Stimulated activated CD4-positive, alpha-beta T cell treated with anti-CD3 and anti-CD28 coated beads, Interleukin-12 subunit alpha, Interleukin-12 subunit beta, amount 100 ng/mL, for 4 hours (primary cell): ENCODE measurements at places on chromosomes 13 and 19.

DNA sequence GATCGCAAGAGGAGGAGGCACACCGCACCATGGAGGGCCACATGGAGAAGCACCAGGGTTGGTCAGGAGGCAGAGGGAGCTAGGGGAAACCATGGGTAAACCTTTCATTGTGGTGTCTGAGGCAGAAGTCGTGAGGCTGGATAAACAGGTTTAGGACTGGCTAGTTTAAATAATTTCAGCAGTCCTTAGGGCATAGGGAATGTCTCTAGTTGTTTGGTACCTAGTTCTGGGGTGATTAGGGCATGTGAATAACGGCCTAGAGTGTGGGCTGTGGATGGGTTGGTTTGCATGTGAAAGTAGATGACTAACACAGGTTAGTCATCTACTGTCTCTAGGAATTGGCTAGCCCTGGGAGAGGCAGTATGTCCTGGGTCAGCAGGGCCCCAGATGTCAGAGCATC, 102.3 kb downstream of the STOML3 start:
- no peak for DNase-seq

DNA sequence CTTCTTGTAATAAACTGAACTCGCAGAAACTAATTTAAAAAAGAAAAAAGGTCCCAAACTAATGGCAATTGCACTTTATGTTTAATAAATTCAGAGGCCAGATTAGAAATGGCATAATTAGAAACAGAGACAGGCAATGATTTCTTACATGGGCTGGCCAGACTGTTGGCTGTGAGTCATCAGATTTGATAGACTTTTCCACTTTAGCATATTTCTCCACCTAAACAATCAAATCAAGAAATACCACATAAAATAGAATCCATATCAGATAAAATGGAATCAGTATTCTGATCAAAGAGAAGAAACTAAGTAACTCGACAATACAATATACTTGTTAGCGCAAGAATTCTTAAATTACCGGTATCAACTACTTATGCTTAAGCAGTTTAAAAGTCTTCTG, 29.0 kb downstream of the EXOSC8 start:
- DNase-seq = no peak

- no peak for DNase-seq
Measured at GRCh38 chr19:21143854-21144253, 2.0 kb downstream of the ZNF431 start.

DNA sequence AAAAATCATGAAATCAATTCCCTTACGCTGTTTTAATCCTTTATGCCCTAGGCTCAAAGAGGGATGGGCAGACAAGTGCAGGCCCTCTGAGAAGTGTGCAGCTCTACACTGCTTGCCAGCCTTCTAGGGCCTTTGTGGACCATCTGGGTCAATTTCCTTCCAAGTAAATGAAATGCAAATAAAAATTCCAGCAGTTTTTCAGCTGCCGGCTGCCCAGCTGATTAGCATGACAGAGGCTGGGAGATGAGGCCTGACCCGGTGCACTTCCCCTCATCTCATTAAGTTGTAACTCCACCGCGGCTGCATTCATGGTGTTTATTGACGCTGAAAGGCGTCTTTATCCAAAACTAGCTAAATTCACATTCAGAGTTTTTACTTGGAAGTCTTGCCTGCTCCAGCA, 47.5 kb upstream of the GSX1 start:
- DNase-seq = no peak

GRCh38 chr13:72113076-72113475, 246.1 kb upstream of the DACH1 start:
- DNase-seq = no peak

DNA sequence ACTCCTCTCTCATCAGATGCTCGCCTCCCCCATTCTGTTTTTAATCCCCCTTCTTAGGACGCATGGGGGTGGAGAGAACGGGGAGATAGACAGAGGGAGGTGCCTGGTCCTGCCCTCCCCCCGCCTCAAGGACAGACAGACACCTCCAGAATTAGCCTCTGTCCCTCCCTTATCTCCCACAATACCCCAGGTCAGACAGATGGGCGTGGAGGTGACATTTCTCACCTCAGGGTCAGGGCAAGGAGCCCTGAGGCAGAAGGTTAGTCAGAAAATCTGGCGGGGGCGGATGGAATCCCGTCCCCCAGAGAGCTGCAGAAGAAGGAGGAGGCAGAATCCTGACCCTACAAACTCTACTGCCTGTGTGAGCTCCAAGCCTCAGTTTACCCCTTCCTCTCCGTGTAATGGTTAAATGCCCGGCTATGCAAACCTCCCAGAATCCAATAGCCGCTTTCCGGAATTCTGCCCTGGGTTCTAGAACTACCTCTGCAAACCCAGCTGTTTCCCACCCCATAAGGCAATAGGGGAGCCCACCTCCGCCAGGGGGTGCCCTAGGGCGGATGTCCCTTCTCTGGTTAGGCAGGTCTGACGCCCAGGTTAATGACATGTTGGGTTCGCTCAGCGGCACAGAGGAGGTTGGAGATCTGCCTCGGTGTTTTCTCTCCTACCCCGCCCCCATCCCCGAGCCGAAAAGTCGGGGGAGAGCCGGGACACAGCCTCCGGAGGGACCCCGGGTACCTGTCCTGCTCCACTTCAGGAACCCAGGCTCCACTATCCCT, 900 bp downstream of the PPP1R13L start:
- peak; percentile 56 for DNase-seq

GRCh38 chr13:107518292-107518691, 697.0 kb downstream of the LIG4 start:
- DNase-seq = no peak

GRCh38 chr13:79171141-79172061, 234.7 kb downstream of the RBM26 start:
- no peak for DNase-seq
